CD4-positive, alpha-beta T cell treated with Interferon gamma for 1 hour (primary cell): ENCODE measurements at places on chromosomes 6 and 20.

GRCh38 chr6:101614774-101615173 lies 221.3 kb downstream of the GRIK2 start:
- no peak for DNase-seq

GRCh38 chr6:33785778-33786177 lies 3.2 kb downstream of the LEMD2 start:
- no peak for DNase-seq

DNA sequence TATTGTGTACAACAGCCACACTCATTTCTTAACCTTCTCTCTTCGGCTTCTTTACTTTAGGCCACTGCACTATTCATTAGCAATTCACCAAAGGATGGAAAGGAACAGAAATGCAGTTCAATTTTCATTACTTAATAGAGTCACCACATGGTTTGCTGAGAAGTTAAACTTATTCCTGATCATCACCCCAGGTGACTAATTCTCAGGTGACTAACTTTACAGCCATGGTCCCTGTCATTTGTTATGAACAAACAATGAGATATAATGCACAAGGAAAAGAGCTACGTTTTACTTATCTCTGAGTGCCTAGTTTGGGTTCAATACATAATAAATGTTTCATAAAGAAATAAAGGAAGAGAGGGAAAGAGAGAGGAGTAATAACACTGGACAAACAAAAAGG lies 45.8 kb upstream of the DST start:
- DNase-seq: no peak

- DNase-seq: no peak
These were observed 3.0 kb downstream of the WFDC5 start for GRCh38 chr20:45111799-45112471.

- DNase-seq: no peak
These were observed 20.5 kb upstream of the ZNF133 start for GRCh38 chr20:18267815-18268214.

DNA sequence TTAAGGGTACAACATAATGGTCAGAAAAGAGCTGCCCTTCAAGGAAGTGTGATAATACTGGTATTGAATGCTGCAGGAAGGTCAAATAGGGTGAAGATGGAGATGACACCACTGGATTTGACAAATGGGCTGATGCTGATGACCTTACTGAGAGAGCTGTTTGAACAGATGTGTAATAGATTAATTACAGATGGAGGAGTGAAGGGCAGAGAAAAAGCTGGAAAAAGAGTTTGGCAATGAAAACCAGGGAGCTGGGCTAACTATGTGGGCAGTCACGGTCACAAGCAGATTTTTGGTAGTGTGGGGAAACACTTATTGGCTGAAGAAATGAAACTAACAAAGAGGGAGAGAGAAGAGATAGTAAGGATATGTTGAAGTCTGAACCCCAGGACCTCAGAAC lies 83.6 kb upstream of the ENPP5 start:
- no peak for DNase-seq

DNA sequence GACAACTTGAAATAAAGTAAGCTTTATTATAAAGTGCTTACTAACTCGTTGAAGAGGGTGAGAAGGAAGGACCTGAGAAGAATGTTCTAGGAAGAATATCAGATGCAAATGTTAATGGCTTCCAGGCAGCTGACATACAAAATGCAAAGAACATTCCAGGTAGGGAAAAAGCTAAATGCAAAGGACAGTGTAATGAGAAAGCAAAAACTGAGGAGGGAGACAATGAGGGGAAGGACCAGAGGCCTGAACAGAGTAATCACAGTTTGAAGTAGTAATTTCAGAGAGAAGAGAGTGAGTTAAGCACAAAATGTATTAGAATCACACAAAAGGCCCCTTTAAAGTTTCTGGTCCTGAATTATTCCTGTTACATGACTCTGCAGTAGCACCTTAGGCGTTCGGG lies 81.3 kb downstream of the HMGCLL1 start:
- no peak for DNase-seq

DNA sequence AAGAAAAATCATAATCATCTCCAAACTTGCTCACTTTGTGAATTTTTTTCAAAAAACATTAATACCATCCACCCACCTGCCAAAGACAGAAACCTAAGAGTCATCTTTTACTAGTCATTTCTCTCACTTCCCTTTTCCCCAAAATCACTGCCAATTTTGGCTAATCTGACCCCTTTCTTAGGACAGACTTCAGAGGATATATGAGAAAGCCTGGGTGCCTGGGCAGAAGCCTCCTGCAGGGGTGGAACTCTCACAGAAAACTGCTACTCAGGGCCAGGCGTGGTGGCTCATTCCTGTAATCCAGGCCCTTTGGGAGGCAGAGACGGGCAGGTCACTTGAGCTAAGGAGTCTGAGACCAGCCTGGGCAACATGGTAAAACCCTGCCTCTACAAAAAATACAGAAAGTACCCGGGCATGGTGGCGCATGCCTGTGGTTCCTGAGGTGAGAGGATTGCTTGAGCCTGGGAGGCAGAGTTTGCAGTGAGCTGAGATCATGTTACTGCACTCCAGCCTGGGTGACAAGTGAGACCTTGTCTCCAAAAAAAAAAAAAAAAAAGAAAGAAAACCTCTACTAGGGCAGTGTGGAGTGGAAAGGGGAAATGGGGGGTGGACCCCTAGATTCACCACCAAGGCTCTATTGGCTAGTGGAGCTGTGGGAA lies 3.8 kb downstream of the DEK start:
- peak; percentile 61 for DNase-seq

DNA sequence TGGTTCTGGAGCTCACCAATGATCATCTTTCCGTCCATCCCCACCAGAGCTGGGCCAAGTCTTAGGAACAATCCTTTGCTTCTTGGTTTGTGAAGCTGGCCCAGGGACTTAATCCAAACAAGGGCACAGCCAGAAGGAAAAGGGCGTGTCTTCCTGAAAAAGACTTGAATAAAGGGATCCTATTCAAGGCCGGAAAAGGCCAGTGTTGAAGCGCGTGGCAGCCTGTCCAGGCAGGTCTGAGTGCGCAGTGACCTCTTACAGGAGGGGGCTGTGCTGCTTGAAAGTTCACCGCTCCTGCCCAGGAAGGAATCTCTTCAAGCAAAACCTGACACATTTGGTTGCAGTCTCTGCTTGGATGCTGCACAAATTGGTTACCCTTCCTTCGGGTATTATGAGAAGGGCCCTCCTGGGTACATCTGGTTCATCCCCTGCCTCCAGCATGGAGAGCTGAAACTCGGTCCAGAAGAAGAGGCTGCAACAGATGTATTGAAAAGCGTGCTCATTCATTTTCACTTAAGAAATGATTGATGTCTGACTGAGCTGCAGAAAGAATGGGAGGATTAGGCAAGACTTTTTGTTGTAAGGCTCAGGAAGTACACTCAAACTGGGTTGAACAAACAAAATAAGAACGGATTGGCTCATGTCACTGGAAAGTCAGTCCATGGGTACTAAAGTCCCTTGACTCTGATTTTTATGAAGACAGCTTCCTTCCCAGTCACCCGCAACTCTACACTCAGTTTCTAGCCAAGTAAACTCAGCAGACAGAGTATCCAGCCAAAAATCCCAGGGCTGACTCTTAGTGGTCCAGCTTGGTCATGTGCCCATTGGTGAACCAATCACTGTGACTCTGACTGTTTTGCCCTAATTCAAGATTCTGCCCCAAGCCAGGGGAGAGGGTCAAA lies 136.3 kb downstream of the TFAP2C start:
- DNase-seq: no peak

DNA sequence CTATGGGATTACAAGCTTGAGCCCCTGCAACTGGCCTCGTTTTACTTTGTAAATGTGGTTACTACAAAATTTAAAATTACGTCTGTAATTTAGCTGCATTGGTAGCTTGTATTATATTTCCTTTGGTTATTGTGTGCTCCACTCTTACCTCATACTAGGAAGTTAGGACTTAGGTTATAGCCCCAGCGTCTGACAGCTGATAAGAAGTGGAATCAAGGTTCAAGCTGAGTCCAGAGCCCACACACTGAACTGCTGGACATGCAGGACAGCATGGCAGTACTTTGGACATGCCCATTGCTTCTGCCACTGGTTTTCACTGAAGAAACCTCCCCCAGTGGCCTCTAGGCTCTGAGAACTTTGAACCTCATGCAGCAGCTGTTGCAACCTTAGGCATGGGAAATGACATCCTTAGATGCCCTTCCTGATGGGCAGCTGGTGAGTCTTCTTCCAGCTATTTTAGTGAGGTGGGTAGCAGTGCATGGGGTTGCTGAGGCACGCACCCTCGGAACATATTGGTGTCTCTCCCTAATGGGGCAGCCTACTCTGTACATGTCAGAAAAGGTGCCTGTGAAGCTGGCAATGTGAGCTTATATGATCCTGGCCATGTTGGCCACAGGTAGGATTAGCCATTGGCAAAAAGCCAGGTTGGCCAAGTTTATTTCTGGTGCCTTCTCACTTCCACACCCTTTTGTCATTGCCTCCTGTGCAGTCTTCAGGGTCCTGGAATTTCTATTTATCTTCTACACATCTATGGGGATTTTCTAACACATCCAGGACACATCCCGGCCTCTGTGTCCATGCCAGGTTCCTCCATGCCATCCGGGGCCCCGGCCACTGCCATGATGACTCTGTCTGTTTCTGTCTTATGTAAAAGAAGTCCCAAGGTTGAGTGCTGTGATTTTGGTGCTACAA lies 85.3 kb downstream of the CDS2 start:
- DNase-seq: no peak

DNA sequence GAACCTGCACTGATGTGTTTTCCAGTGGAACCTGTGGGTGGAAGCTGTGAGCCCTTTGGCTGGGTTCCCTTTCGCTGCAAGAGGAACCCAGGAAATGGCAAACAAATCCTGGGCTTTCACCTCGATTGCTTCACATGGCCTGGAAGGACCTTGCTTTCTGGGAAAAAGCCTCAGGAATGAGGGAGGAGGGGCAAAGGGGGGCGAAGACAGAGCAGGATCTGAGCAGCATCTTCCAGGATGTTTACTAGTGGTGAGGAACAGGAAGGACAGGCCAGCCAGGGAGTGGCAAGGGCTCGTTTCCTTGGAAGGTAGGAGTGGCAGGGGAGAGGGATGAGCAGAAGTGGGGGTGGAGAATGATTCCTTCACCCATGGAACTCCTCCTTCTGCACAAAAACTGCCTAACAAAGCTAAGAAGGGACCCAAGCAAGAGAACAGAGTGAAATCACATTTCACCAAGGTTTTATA lies 5.9 kb downstream of the SLC2A10 start:
- DNase-seq: no peak

DNA sequence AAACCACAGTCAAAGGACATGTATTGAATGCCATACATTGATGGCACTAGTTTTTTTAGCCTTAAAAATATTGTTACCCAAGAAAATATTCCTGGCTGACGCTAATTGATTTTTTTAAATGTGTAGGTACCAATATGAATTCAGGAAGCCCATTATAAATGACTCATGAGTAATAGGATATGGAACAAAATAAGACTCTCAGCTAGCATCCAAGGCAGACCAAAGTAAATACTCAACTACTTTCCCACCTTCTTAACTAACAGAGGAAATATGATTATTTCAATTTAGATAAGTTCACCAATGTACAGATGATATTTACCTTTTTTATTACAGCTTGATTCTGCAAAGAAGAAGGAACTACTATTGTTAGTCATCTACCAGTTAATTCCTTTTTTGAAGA lies 43.2 kb upstream of the TXNDC5 start:
- DNase-seq: no peak
